Neuronal stem cell (in vitro differentiated cells): ENCODE measurements at places on chromosomes 11 and 22.

DNA sequence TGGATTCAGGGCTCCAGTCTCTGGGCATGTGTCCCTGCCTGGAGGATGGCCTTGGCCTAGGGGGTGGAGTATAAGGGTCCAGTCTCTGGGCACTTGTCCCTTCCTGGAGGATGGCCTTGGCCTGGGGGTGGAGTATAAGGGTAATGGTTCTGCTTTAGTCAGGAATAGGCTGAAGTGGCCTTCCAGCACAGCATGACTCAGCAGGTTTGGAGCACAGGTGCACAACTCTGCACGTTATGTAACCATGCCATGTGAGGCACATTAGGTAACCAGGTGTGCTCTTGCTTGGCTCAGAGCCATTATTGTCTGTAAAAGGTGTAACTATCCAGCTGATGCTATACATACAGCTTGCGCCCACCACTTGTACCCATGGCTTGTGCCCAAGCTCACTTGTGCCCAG, 48.4 kb upstream of the POLD3 start:
- DNase-seq: no peak

GRCh38 chr11:88101881-88102597, 73.2 kb downstream of the RAB38 start:
- no peak for DNase-seq

GRCh38 chr11:134228625-134229024, 4.2 kb downstream of the VPS26B start:
- DNase-seq: no peak

DNA sequence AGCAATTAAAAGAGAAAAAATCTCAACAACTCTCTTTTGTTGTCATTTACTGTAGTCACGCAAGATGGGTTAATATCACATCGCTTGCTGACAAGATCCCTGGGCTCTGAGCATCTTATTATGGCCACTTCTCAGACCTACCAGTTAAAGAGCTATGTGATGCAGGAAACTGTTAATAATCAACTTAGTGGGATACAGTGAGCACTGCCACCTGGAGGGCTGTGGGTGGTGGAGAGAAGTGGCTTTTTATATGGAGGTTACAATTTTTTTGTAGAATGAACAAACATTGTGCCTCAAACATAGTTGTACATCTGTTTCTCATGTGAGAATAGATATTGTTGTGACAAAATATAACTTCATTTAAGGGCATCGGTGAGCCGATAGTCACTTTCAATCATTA, 181.0 kb downstream of the TENM4 start:
- DNase-seq: no peak

GRCh38 chr11:24082241-24082640, 414.6 kb upstream of the LUZP2 start:
- no peak for DNase-seq

DNA sequence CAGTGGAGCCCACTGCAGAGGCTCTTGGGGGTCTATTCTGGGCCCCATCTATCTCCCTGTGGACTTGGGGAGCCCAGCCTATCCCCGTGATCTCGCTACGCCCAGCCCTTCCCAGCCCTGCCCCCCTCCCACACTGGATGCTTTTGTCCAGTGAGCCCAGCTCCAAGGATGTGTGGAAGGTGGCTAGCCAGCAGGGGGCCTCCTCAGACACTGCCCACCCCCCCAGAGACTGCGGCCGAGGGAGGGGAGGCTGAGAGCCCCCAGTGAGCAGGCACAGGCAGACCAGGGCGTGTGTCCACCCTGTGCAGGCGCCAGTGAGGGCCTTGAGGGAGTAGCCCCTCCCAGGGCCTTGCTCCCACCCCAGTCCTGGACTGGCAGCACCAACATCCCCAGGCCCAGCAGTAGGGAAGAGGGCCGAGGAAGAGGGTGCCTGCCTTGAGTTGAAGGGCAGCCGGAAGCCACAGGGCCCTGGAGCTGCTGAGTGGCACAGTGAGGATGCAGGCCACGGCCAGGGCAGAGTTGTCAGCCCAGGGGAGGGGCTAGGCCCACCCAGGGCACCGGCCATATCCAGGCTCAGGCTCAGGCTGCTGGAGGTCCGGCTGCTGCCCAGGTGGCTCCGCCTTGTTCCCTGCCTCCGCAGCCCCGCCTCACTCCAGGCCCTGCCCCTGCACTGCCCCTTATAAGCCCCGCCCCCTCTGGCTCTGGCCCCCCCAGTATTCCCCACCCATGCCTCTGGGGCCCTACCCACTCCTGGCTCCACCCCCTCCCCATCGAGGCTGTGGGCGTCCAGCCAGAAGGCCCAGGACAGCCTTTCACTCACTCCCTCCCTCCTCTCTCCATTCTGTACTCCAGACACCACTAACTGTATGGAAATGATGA, 28.0 kb downstream of the MOB2 start:
- peak; percentile 35 for DNase-seq

- DNase-seq: no peak
Measured at GRCh38 chr11:12859872-12860657, 149.1 kb upstream of the RASSF10 start.

DNA sequence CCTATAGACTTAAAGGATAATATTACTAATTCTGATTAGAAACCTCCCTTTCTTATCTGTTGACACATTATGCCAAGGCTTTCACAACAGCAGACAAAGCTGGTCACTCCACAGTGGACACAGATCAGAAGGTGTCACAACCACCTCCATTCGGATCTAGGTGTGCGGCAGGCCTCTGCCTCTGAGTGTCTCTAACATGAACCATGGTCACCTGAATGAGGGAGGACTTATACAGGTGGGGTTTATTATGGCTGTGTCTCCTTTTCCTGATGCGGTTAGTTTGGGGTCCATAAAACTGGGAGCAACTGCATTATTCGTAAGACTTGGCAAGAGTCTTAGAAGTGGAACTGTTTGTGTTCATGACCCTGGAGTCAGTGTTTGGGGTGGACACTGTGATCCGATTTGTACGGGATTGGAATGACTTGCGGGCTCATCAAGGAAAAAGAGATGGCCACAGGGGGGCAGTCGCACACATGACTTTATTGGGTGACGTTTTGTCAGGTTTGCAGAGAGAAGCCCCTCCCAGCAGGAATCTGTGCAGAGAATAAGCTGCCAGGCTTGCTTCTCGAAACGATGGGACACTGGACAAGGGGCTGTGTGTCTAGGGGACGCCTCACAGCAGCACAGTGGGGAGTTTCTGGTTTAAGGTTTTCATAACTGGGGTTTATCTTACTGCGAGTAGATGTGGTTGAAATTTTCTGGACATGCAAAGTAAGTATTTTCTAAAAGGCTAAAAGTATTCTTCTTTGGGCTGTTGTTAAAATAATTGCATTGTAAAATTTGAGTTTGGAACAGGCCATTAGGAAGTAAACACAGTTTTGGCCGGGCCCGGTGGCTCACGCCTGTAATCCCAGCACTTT, 90.6 kb downstream of the GAB4 start:
- peak; percentile 49 for DNase-seq

DNA sequence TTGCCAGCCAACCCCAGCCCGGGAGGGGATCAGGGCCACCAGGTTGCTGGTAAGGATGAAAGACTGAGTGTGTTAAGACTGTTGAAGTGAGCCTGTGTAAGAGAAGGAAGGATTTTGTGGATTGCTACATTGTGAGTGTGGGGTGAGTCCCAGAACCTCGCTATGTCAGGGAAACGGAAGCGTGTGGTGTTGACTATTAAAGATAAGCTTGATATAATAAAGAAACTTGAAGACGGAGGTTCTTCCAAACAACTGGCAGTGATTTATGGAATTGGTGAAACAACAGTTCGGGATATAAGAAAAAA, 627 bp downstream of the JRKL start:
- no peak for DNase-seq

- DNase-seq: no peak
Measured at GRCh38 chr11:12824281-12825041, 150.2 kb downstream of the TEAD1 start.

DNA sequence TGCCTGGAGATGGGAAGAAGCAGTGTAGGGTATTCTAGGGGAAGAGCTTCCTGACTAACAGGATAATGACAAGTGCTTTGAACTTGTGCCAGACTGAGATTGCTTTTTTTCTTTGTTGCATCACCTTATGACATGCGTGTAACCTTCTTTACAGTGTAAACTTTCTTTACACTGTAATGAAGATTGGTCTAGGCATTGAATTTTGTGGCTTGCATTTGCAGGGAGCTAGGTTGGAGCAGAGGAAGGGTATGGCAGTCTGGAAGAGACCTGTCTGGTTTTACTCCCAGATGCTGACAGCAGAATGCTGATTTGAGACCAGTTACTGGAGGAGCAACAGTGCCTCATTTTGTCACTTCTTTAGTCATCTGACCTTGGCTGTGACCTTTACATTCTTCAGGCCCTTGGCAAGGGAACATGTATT, 5.6 kb downstream of the DDB2 start:
- no peak for DNase-seq

DNA sequence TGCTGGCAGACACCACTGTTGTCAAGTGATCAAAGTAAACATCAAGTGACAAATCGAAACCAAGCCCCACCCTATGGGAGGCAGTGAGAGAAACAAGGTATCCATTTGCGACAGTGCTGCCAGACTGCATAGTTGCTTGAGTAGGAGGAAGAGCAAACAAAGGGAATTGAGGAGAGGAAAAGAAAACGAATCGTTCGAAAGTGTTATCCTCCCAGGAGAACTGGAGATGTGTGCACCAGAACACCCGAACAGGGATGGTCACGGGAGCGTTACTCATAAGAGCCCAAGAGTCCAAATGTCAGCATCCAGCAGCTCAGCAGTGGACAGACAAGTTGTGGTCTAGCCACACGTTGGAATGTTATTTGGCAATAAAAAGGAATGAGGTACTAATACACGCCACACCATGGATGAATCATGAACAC, 58.4 kb upstream of the NUP50 start:
- DNase-seq: no peak

DNA sequence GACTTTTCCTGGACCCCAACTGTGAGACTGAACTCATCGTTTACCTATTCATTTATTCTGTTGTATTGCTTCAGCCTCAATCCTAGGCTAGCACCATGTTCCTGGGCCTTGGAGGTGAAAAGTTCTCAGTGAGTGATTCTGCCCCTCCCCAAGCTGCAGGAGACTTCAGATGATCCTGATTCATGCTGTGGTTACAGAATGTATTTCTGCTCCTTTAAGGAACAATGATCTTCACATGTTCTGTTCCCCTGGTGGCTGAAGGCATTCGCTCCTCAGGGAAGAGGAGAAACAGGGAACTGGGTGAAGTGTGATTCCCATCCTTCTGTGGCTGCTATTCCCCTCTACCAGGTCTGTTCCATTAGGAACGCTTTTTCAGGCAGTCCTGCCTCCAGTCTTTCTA, 2.4 kb downstream of the OR52E1 start:
- no peak for DNase-seq
